Kidney (tissue), 22 donors: ENCODE measurements at places on chromosomes 13 and 19. TPM values are rescaled to one million over a fixed set of nuclear protein-coding genes. Genes with fewer than 3 reads are reported as not detected.
A peak's percentile ranks its signal among the peaks of the same experiment; 100 is the strongest.

The FAM216B gene
- not detected for polyA plus RNA-seq

GRCh38 chr13:75685239-75685697, 49.1 kb downstream of the LMO7 start:
- H3K4me1 ChIP-seq = no peaks in the 10 kb centered on the region
- no peak overlapping the region for H3K4me3 ChIP-seq
- no peaks in the 10 kb centered on the region for H3K27me3 ChIP-seq
- H3K27ac ChIP-seq = no peak overlapping the region
- H3K36me3 ChIP-seq = no peaks in the 10 kb centered on the region

The ZNF208 gene
- 2.0 TPM for polyA plus RNA-seq

GRCh38 chr13:35887115-35887666, 244.0 kb downstream of the DCLK1 start:
- no peak overlapping the region for H3K4me3 ChIP-seq
- no peaks in the 10 kb centered on the region for H3K36me3 ChIP-seq
- peaks cover 4% of the 10 kb centered on the region for H3K4me1 ChIP-seq

DNA sequence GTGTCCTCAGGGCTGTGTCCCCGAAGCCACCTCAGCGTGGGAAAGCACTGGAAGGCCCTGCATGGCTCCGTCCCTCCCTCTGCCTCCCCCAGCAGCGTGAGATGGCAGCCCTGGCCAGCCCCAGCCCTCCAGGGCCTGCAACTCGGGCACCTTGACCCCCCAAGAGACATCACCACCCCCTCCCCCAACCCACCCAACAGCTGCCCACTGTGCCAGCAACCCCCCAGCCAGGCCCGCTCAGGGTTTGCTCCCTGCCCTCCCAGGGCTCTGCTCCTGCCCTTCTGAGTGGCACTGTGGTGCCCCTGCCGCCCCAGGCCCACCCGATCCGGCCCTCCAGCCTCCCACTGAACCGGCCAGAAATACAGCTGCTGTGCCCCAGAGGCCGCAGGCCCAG, 1.5 kb upstream of the ASPDH start:
- H3K27me3 ChIP-seq = no peaks in the 10 kb centered on the region
- no peak overlapping the region for H3K27ac ChIP-seq
- no peak overlapping the region for H3K4me3 ChIP-seq
- no peaks in the 10 kb centered on the region for H3K36me3 ChIP-seq
- peak; percentile 57 for DNase-seq
- H3K4me1 ChIP-seq = peaks cover 8% of the 10 kb centered on the region

GRCh38 chr19:31261019-31261602, 88.1 kb downstream of the TSHZ3 start:
- no peak for DNase-seq
- H3K27me3 ChIP-seq = peaks cover 2% of the 10 kb centered on the region
- H3K4me3 ChIP-seq = no peak overlapping the region
- H3K36me3 ChIP-seq = no peaks in the 10 kb centered on the region
- H3K27ac ChIP-seq = no peak overlapping the region
